ENCODE measurements at places on chromosomes 3 and 15. TPM values are rescaled to one million over a fixed set of nuclear protein-coding genes. Genes with fewer than 3 reads are reported as not detected.
A peak's percentile ranks its signal among the peaks of the same experiment; 100 is the strongest.

Gene PLSCR4
- total RNA-seq = 8.3 TPM

Gene GHSR
- not detected for total RNA-seq

GRCh38 chr15:89575656-89576416, 567 bp downstream of the TICRR start:
- DNase-seq = no peak
- H3K4me3 ChIP-seq = peak overlapping the region; percentile 71
- H3K4me1 ChIP-seq = peaks cover 24% of the 10 kb centered on the region
- no peak overlapping the region for H3K27ac ChIP-seq
- H3K27me3 ChIP-seq = no peaks in the 10 kb centered on the region

GRCh38 chr3:193049935-193050334, 132.3 kb upstream of the MB21D2 start:
- H3K4me3 ChIP-seq = no peak overlapping the region
- H3K4me1 ChIP-seq = no peaks in the 10 kb centered on the region
- H3K27ac ChIP-seq = no peak overlapping the region
- no peak for DNase-seq
- H3K36me3 ChIP-seq = no peaks in the 10 kb centered on the region

GRCh38 chr3:194195611-194196010, 59.7 kb downstream of the HES1 start:
- no peak for DNase-seq
- no peaks in the 10 kb centered on the region for H3K36me3 ChIP-seq
- no peak overlapping the region for H3K4me3 ChIP-seq
- no peaks in the 10 kb centered on the region for H3K4me1 ChIP-seq
- no peak overlapping the region for H3K27ac ChIP-seq

GRCh38 chr3:157043771-157044170, 116.2 kb downstream of the CCNL1 start:
- no peaks in the 10 kb centered on the region for H3K36me3 ChIP-seq
- no peaks in the 10 kb centered on the region for H3K4me1 ChIP-seq
- no peaks in the 10 kb centered on the region for H3K27me3 ChIP-seq
- DNase-seq = no peak
- H3K4me3 ChIP-seq = no peak overlapping the region
- H3K27ac ChIP-seq = no peak overlapping the region

DNA sequence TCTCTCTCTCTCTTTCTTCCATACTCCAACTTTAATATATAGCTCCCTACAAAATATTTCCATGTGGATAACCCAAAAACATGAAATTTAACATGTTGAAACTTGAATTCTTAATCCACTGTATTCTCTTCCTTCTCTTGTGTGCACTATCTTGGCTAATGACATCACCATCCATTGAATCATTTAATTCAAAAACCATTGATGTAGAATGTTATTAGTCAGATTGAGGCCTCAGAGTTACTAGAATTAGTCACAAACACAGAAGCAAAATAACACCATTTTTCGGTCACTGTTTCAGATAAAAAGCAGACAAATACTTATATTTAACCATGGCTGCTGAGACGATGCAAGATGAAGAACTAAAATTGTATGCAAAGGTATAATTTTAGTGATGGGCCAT, 256.9 kb upstream of the LRRC3B start:
- H3K4me3 ChIP-seq = no peak overlapping the region
- no peak overlapping the region for H3K27ac ChIP-seq
- no peak for DNase-seq
- H3K4me1 ChIP-seq = no peaks in the 10 kb centered on the region
- H3K27me3 ChIP-seq = no peaks in the 10 kb centered on the region

DNA sequence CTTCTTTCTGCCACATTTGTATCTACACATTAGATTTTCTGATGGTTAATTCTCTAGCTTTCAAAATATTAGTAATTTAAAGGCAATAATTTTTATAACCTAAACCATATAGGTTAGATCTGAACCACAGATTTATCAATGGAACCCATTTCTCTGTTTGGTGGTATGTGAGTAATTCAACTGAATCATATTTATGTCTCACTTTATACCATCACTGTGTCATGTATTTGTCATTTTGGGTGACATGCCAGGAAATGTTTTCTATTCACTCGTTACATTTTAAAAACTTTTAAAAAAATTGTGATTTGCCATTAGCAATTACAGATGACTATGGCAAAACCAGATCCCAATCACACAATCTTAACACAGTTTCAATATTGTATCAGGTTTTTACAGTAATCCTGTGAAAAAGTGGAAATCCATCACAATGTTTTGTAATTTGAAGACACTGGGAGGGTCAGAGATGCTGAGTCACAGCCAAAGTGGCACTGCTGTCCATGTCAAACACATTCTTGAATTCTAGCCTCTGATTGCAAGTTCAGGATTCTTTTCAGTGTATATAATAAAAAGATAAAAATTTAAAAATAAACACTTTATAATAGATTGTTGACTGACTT, 356.0 kb upstream of the RBMS3 start:
- no peaks in the 10 kb centered on the region for H3K27me3 ChIP-seq
- no peaks in the 10 kb centered on the region for H3K4me1 ChIP-seq
- no peak overlapping the region for H3K27ac ChIP-seq
- no peak overlapping the region for H3K4me3 ChIP-seq

GRCh38 chr3:134623615-134624245, 27.1 kb downstream of the KY start:
- H3K4me3 ChIP-seq = no peak overlapping the region
- H3K36me3 ChIP-seq = no peaks in the 10 kb centered on the region
- H3K27me3 ChIP-seq = peaks cover 3% of the 10 kb centered on the region
- H3K27ac ChIP-seq = no peak overlapping the region

DNA sequence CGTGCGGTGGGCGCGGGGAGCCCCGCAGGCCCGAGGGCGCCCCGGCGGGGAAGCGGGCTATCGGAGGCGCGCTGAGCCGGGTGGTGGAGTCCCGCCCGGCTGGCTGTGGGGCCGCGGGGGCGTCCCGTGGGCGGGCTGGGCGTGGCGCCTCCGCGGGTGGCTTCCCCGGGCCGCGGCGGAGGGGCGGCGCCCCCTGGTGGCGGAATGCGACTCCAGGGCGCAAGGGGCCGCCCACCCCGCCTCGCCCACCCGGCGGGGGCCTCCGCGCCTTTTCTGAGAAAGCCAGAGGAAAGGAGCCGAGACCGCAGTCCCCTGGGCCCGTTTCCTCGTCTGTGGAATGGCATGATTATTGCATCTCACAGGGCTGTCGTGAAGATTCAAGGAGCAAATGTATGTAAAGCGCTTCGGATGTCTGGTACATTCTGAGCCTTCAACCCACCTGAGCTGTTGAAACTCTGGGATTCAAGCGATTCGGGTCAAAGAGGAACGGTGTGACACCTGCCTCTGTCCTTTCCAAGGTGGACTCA, 31.9 kb upstream of the RAB6B start:
- H3K4me1 ChIP-seq = no peaks in the 10 kb centered on the region
- H3K36me3 ChIP-seq = no peaks in the 10 kb centered on the region
- no peak for DNase-seq
- 0 out of 2 replicates have a peak, but pooled peaks cover 5% of the 10 kb centered on the region for H3K27me3 ChIP-seq
- no peak overlapping the region for H3K4me3 ChIP-seq

DNA sequence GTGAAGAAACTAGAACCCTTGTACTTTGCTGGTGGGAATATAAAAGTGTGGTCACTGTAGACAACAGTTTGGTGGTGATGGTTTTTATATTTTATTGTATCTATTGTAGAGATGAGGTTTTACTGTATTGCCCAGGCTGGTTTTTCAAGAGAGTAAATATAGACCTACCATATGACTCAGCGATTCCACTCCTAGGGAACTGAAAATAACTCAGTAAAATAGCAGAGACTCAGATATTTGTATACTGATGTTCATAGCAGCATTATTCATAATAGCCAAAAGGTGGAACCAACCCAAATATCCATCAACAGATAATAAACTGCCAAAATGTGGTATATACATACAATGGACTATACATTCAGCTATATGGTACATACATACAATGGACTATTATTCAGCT, 68.8 kb upstream of the IL12A start:
- no peak overlapping the region for H3K4me3 ChIP-seq
- DNase-seq = no peak
- no peaks in the 10 kb centered on the region for H3K36me3 ChIP-seq
- H3K4me1 ChIP-seq = peaks cover 9% of the 10 kb centered on the region
- peak overlapping the region; percentile 16 for H3K27ac ChIP-seq
- H3K27me3 ChIP-seq = no peaks in the 10 kb centered on the region

Gene NOX5
- total RNA-seq = 1.5 TPM

Gene CGNL1
- 0.50 TPM for total RNA-seq

Gene LRRC2
- total RNA-seq = 0.08 TPM

GRCh38 chr15:70308011-70308734, 210.5 kb upstream of the TLE3 start:
- no peaks in the 10 kb centered on the region for H3K36me3 ChIP-seq
- H3K4me3 ChIP-seq = no peak overlapping the region
- peaks cover 26% of the 10 kb centered on the region for H3K4me1 ChIP-seq
- H3K27ac ChIP-seq = no peak overlapping the region
- peak; percentile 47 for DNase-seq

DNA sequence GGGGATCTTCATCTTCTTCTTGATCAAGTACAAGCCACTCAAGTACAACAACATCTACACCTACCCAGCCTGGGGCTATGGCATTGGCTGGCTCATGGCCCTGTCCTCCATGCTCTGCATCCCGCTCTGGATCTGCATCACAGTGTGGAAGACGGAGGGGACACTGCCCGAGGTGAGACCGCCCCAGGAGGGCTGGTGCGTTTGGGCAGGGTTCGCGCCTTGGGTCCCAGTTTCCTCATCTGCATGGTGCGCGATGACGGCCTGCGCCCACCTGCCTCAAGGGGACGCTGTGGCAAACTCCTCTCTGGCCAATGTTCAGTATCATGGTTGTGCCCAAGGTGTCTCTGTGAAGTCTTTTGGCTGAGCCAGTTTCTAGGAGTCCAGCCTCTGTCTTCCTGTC, 57.5 kb upstream of the SLC6A1 start:
- no peaks in the 10 kb centered on the region for H3K4me1 ChIP-seq
- H3K27ac ChIP-seq = no peak overlapping the region
- no peaks in the 10 kb centered on the region for H3K36me3 ChIP-seq
- H3K4me3 ChIP-seq = no peak overlapping the region
- peaks cover 99% of the 10 kb centered on the region for H3K27me3 ChIP-seq

GRCh38 chr15:95291898-95292472, 1038.5 kb upstream of the NR2F2 start:
- no peaks in the 10 kb centered on the region for H3K4me1 ChIP-seq
- H3K27ac ChIP-seq = no peak overlapping the region
- no peaks in the 10 kb centered on the region for H3K36me3 ChIP-seq
- no peak for DNase-seq
- H3K27me3 ChIP-seq = no peaks in the 10 kb centered on the region

- H3K27me3 ChIP-seq = no peaks in the 10 kb centered on the region
- peaks cover 20% of the 10 kb centered on the region for H3K36me3 ChIP-seq
- DNase-seq = no peak
Measured at GRCh38 chr3:141556034-141556433, 69.2 kb downstream of the RASA2 start.

DNA sequence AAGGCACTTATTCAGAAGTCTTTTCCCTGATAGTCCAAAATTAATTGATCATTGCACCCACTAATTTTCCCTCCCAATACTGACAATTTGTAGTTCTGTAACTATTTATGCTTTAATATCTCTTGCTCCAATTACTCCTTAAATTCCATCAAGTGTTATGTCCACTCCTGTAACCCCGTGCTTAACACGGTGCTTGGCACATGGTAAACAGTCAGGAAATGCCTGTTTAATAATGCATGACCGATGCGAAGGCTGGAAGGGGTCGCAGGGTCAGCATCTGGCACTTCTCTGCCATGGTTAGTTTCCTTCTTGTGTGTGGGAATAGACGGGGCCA, 553 bp upstream of the SEC22A start:
- H3K36me3 ChIP-seq = no peaks in the 10 kb centered on the region
- H3K4me1 ChIP-seq = peaks cover 13% of the 10 kb centered on the region
- DNase-seq = no peak
- no peaks in the 10 kb centered on the region for H3K27me3 ChIP-seq
- H3K4me3 ChIP-seq = peak overlapping the region; percentile 74
- H3K27ac ChIP-seq = peak overlapping the region; percentile 50
